Ovary (tissue), 10 donors: ENCODE measurements at places on chromosomes 4 and X. TPM values are rescaled to one million over a fixed set of nuclear protein-coding genes. Genes with fewer than 3 reads are reported as not detected.

GRCh38 chr4:152515678-152516077 lies 20.2 kb downstream of the FBXW7 start:
- no peak for DNase-seq

DNA sequence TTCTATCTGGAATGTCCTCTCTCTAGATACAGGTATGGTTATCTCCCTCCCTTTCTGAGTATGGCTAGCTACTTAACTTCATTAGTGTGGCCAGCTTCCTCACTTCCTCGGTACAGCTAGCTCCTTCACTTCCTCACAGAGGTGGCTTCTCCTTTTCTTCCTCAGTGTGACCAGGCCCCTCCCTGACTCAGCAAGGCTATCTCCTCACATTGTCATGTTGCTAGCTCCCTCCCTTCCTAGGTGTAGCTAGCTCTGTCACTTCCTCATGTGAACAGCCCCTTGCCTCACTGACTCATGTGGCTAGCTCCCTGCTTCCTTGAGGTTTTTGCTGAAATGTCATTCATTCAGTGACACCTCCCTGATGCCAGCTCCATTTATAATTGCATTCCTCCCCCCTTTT lies 67.3 kb upstream of the DDIT4L start:
- DNase-seq: no peak

IL13RA1 gene
- 39.1 TPM for total RNA-seq

PROM1 gene
- total RNA-seq: 2.9 TPM
